ENCODE measurements at places on chromosomes 6 and 20.

GRCh38 chr6:37241775-37242428 lies 15.7 kb upstream of the TBC1D22B start:
- no peak for DNase-seq

- no peak for DNase-seq
Observed at GRCh38 chr6:5626727-5627426, 365.6 kb downstream of the FARS2 start.

GRCh38 chr6:2478200-2478599 lies 232.8 kb upstream of the GMDS start:
- no peak for DNase-seq

DNA sequence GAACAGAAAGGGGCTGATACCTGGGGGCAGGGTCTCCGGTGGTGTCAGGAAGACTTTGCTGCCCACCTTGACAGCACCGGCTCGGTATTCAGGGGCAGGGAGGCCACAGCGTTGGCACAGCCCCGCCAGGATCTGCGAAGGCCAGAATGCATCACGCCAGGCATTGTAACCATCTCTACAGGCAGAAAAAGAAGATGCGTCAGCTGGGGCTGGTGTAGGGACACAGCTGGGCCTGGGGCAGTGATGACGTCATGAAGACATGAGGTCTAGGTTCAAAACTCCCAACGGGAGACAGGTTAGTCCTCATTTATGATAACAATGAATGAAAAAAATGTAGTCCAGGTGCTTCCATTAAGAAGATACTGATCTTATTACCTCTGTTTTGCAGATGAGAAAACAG lies 22.0 kb downstream of the ERGIC3 start:
- no peak for DNase-seq

DNA sequence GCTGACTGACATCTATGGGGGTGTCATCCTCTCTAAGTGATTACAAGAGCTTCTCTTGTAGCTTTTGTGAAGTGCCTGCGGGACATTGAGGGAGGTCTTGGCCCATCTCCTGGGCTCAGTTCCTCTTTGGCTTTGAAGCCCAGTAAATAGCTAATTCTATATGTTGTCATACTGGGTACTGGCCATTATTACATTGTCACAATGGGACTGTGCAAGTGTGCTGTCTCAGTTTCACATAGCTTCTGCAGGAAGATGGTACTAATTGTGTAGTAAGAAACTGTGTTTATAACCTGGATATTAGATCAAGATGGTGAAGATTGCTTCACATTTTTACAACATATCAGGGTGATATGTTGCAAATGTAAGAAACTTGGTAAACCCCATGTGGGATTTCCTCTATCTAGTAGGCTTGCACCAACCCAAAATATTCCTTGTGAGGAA lies 19.9 kb downstream of the SPINT3 start:
- no peak for DNase-seq

DNA sequence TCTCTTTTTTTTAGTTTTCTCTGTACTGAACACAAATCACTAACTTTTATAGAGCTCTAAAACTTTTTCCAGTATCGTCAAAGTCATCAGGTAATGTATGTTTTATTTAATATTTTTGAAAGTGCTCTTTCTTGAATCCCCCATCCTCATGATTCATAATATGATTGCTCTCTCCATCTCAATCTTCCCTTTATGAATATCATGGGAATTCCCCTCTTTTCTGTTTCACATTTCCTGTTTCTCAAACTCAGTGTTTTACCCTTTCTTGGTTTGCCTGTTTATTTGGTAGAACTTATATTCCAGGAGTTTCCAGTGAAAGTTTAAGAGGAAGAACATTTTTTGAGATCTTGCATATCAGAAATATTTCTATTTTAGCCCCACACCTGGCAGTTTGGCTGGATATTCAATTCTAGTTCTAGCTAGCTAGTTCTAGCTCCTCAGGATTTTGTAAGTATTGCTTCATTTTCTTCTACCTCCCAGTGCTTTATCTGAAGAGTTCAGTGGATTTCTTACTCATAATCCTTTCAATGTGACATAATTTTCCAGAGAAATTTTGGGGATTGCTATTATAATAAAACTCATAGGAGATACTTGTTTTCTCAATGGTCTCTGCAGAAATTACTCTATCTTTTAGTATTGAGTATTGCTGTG lies 6.1 kb upstream of the C6orf58 start:
- no peak for DNase-seq
